Neural progenitor cell (in vitro differentiated cells): ENCODE measurements at places on chromosomes 16 and 17. TPM values are rescaled to one million over a fixed set of nuclear protein-coding genes. Genes with fewer than 3 reads are reported as not detected.

GRCh38 chr16:85569615-85570212 lies 43.4 kb upstream of the GSE1 start:
- peaks cover 27% of the 10 kb centered on the region for H3K27me3 ChIP-seq
- H3K4me1 ChIP-seq, result peaks cover 45% of the 10 kb centered on the region
- no peak overlapping the region for H3K4me3 ChIP-seq
- no peaks in the 10 kb centered on the region for H3K36me3 ChIP-seq
- no peak overlapping the region for H3K27ac ChIP-seq

LRRC46 gene
- total RNA-seq, result 0.06 and 0.12 TPM in 2 replicates

- no peaks in the 10 kb centered on the region for H3K4me1 ChIP-seq
- no peak overlapping the region for H3K27ac ChIP-seq
- H3K36me3 ChIP-seq, result no peaks in the 10 kb centered on the region
- no peak overlapping the region for H3K4me3 ChIP-seq
- peaks cover 18% of the 10 kb centered on the region for H3K27me3 ChIP-seq
- no peak for DNase-seq
These were observed 4.5 kb upstream of the CMTM4 start for GRCh38 chr16:66701026-66701425.

- no peaks in the 10 kb centered on the region for H3K36me3 ChIP-seq
- H3K27ac ChIP-seq, result no peak overlapping the region
- H3K4me3 ChIP-seq, result no peak overlapping the region
- peaks cover 36% of the 10 kb centered on the region for H3K4me1 ChIP-seq
- no peak for DNase-seq
These were observed 30.2 kb upstream of the MRPS23 start for GRCh38 chr17:57880086-57880456.

GRCh38 chr16:3431779-3432219 lies 11.5 kb downstream of the ZNF597 start:
- H3K36me3 ChIP-seq, result no peaks in the 10 kb centered on the region
- no peaks in the 10 kb centered on the region for H3K27me3 ChIP-seq
- no peak overlapping the region for H3K4me3 ChIP-seq
- no peaks in the 10 kb centered on the region for H3K4me1 ChIP-seq

GRCh38 chr17:39804839-39805238 lies 59.3 kb downstream of the IKZF3 start:
- H3K4me3 ChIP-seq, result no peak overlapping the region
- H3K27me3 ChIP-seq, result no peaks in the 10 kb centered on the region
- no peak for DNase-seq

DNA sequence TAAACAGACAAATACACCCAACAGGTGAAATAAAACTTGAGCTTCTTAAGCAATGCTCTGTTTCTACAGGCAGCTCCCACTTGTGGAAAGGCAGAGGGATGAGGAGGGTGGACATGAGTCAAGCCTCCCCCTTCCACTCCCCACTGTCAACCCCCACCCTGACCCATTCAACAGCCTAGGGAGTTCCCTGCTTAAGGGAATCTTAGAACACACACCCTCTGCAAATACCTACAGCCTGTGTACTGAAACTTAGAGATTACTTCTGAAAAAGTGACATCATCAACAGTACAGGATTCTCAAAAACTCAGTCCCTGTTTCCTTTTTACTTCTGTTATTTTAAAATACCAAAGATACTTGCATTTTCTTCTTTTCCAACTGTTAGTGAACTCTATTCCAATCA lies 345.4 kb downstream of the SOX9 start:
- H3K27ac ChIP-seq, result no peak overlapping the region
- no peaks in the 10 kb centered on the region for H3K36me3 ChIP-seq
- H3K27me3 ChIP-seq, result no peaks in the 10 kb centered on the region
- H3K4me1 ChIP-seq, result peaks cover 28% of the 10 kb centered on the region
- no peak for DNase-seq

DNA sequence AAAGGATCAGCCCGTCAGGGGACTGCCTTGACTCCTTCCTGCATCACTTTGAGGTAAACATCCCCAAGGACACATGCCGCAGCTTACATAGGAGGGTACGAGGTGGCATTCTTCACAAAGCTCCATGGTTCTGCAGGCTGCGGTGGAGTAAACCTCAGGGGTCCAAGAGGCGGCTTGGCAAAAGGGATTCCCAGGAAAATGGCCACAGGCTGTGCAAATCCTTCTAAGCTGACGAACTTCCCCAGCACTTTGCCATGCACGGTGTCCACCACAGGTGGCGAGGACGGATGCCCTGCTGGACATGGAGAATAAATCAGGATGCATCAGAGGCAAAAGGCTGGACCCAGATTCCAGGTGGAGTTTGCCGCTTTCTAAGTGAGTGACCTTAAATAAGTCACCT lies 4.2 kb downstream of the CES1 start:
- no peak overlapping the region for H3K4me3 ChIP-seq
- H3K36me3 ChIP-seq, result no peaks in the 10 kb centered on the region
- no peak for DNase-seq
- peaks cover 4% of the 10 kb centered on the region for H3K27me3 ChIP-seq
- no peak overlapping the region for H3K27ac ChIP-seq

ZNF598 gene
- total RNA-seq, result 12.7 and 31.2 TPM in 2 replicates
